ENCODE measurements at places on chromosomes 6 and 20.
A peak's percentile ranks its signal among the peaks of the same experiment; 100 is the strongest.

DNA sequence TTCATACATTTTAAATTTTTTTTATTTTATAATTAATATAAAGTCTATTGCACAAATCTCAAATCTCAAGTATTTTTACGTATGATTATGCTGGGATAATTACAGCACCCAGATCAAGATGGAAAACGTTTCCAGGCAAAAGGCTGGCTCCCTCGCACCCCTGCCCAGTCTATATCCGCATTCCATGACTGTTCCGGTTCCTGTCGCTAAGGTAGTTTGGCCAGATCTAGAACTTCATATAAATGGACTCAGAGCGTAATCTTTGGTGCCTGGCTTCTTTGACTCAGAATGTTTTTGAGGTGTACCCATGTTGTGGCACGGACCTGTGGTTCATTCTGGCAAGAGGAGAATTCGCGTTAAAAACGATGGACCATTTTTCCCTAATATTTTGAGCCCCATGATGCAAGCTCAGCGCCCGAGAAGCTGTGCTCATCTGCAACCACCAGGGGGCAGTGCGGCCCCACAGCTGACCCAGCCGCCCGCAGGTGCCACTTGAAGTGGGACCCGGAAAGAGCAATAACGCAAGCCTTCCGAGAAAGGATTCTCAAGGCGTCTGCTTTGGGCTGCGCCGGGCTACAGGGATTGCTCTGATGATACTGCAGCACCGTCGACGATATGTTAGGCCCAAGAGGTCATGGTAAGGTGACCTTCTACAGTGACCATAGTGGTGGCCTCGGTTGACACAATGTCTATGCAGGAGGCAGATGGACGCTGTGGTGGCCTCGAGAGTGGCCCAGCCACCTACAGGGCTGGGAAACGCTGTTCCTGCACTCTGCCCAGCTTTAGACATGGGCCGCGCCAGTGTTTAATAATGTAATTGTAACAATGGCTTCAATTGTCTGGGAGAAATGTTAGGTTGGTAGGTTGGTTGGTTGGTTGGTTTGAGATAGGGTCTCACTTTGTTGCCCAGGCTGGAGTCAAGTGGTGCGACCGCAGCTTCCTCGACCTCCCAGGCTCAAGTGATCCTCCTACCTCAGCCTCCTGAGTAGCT lies 160.1 kb downstream of the ZMYND8 start:
- DNase-seq: peak; percentile 61

- DNase-seq: no peak
Observed at GRCh38 chr20:34507702-34508413, 8.4 kb upstream of the DYNLRB1 start.

DNA sequence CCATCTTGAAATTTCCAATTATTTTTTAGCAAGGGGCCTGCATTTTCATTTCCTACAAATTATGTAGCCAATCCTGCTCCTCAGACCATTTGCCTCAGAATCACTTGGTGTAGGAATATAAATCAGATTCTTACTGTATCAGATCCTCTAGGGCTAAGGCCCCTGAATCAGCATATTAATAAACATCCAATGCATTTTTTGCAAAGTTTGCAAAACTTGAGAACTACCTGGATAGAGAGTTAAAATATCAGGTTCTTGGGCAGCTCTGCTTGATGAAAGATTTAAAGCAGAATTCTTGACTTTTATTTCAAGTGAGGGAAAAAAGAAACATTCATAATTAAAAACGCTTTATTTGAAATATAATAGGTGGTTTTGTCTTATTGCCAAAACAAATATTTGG lies 82.2 kb upstream of the MAN1A1 start:
- no peak for DNase-seq

GRCh38 chr6:119479860-119480655 lies 130.5 kb upstream of the MAN1A1 start:
- DNase-seq: peak; percentile 76

- DNase-seq: peak; percentile 60
Observed at GRCh38 chr20:47256668-47257236, 99.7 kb downstream of the ZMYND8 start.

DNA sequence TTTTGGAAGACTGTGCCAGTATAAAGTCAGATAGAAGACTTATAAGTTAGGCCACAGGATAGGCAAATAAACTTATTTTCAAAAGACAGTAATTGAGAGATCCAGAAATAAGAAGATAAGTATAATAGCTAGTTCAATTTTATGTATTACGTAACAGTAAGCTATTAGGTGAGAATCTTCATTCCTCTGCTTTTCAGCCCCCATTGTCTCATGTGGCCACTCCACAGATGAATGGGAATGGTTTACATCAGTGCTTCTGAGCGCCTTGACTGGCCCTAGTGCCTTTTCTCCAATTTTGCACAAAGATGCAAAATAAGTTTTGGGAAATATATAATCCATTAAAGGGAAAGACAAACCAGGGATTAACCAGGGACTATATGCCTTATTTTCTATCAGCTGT lies 550.5 kb downstream of the MMUT start:
- no peak for DNase-seq

- DNase-seq: no peak
Observed at GRCh38 chr6:89693207-89693606, 54.7 kb upstream of the LYRM2 start.

- no peak for DNase-seq
Observed at GRCh38 chr6:15575357-15576033, 87.3 kb downstream of the DTNBP1 start.

DNA sequence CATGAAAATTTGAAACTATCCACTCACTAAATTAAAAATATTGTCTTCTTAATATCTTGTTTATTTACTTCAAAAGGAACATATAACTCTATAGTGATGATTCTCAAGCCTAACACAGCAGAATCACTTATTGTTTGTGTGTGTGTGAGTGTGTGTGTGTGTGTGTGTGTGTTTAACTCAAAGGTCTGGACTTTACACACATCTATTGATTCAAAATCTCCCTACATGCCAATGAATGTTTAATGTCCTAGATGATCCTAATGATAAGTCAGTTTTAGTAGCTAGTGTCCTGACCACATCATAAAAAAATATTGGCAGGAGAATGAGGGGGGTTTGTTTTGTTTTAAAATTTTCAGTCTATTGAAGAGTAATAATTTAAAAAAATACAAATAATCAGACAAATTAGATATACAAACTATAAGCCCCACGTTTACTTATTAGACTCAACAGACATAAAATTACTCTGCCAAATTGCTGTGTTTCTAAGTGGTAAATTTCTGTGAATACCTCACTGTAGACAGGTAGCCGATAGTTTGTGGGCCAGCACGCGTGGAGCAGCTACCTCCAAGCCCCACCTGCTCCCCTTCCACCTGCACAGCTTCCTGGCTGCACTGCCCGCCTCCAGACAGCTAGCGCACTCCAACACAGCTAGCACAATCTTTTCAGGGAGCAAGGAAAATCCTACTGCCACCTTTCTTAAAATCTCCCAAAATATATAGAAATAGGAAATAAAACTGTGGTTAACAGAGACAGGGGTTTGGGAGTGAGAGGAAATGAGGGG lies 349.6 kb downstream of the PKHD1 start:
- no peak for DNase-seq

DNA sequence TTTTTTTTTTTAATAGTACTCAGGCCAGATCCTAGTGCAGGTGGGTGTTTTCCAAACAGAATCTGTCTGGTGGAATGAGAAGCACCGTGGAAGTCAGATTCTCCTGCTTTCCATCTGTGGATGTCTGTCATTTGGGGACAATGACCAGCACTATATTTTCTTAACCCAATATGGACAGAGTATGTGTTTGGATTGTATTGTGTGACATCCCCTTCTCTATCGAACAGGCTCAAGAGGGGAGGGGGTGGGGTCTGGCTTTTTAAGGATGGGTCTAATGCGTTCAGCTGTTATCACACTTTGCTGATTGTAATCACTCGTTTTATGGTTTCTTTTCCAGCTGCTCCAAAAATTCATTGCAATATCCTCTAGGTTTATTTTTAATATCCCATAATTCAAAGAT lies 197.5 kb upstream of the CEP162 start:
- DNase-seq: no peak

- no peak for DNase-seq
Observed at GRCh38 chr20:21167261-21167660, 41.4 kb downstream of the KIZ start.

DNA sequence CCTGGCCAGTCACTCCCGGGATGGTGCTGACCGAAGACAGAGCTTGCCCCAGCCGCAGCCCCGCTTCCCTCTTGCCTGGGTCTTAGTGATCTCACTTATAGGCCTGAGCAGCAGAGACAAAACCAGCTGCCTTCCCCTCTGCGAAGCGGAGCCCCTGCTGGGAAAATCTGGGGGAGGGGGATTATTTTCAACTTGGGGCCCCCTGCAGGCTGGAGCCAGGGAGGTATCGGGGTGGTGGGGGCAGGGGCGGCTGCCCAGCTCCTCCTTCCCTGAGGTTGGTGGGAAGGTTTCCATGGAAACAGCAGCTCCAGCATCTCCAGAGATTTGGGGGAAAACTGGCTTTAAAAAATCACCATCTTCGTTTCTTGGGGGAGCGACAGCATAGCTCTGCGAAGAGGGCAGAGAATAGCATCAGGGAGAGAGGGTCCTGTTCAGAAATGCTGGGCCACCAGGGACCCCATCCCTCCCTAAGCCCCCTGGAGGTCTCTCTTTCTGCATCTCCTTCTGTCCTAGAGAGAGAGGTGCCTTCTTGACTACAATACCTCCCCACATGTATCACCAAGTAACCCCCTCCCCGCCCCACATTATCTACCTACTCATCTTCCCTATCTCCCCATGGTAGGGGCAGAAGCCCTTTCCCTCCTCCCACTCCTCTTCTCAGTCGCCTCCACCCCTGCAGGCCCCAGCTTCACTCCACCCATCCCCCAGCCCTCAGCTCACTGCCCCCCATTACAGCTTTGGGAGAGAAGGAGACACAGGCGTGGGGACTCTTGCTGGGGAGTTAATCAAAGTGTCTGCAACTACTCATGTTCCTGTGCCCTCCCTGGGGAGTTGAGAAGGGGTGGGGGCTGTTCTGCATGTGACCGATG lies 88.4 kb upstream of the CCDC167 start:
- no peak for DNase-seq

GRCh38 chr6:10369896-10370295 lies 45.0 kb downstream of the TFAP2A start:
- DNase-seq: no peak

DNA sequence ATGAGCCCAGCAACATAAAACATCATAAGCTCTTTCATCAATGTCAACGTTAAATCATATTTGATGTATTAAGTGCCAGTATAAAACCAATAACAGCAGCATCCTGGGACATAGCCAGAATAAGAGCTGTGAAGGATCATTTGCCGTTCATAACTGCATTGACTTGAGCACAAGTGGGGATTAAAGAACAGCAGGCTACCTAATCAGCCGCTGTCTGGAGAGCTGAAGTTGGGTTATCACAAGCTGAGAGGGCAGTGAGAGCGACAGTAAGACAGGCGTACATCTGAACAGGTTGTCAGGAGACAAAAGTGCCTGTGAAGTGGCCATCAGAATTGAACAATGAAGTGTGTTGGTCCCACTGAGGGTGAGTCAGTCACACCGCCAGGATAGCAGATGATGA lies 269.6 kb downstream of the GRIK2 start:
- DNase-seq: no peak

GRCh38 chr6:118700531-118700930 lies 49.1 kb upstream of the CEP85L start:
- DNase-seq: no peak

DNA sequence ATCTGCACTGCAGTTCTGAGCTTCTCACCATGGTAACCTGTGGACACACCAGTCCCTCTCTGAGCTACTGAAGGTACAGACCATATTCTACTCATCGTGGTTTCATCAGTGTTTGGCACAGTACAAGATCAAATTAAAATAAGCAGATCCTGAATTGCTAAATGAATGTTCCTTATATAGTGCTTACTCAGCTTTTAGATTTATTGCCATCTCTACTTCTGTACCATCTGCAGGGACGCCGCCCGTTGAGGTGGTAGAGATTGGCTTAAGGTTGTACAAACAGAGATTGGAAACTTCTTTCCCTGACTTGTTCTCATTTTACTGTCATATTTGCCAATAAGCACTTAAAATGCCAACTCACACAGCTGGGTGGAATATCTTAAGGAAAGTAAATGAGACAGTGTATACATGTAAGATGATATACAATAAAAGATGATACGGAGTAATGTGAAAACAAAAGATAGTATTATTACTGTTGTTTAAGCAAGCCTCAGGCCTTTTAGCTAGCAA lies 223.4 kb upstream of the FOXQ1 start:
- DNase-seq: no peak

DNA sequence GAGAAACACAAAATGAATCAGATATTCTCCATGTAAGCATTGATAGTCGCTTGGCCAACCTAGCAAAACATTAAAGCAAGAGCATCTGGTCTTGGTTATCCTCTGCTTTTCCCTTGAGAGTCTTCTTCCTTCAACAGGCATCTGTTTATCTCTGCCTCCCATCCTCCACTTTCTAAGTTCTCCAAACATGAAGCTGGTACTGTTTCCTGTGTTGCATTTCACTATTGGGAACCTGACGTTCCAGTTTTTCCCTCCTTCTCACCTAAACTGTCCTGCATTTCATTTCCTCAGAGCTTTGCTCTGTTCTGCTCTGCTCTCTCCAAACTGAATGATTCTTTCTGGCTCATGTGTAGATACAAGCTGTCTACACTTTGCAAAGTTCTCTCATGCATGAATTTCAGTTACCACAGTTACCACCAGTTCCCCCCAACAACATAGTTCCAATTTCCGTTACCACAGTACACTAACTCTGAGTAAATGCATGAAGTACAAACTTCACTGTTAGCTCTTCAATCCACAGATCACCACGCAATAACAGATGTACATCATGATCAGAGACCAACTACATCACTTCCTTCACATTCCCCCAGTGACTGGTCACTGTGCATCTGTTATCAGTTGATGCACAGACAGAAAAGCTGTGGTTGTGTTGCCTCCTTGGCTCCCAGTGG lies 86.7 kb upstream of the F13A1 start:
- DNase-seq: peak; percentile 57

- DNase-seq: peak; percentile 97
Observed at GRCh38 chr6:16982807-16983206, 119.0 kb upstream of the STMND1 start.

DNA sequence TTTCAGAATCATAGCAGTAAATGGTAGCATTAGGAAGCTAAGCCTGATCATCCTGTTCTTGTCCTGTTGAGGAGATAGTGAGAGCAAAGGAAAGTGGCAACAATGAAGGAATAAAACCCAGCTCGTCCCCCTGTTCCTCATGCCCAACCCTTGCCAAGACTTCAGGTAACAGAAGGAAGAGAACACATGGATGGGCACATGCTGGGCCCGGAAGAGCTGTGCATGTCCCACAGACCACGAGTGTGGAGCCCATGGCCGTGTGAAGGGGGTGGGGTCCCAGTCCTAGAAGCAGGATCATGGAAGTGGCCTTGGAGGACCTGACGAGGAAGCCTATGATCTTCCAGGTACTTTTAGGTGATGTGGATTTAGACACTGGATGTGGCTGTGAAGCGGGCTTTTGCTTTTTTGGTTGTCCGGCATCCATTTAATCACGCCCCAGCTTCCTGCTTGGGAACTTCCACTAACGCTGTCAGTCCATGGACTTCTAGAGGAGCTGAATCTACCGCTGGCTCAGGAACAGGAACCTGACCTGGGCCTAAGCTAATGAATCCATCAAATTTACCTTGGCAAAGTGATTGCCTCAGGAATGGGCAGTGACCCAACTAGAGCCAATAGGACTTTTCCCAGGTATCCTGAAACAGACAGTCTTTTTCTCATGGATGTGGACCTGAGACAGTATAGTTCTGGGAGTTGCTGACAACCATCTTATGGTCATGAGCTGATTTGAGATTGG lies 79.3 kb upstream of the ARMC2 start:
- DNase-seq: no peak

Measured in fibroblast of mammary gland (primary cell).